ENCODE measurements at places on chromosomes 2 and 18.

GRCh38 chr18:50751947-50752346 is 67.9 kb downstream of the MRO start:
- no peak for DNase-seq

GRCh38 chr2:236972491-236973342 is 113.0 kb upstream of the COPS8 start:
- peak; percentile 61 for DNase-seq

DNA sequence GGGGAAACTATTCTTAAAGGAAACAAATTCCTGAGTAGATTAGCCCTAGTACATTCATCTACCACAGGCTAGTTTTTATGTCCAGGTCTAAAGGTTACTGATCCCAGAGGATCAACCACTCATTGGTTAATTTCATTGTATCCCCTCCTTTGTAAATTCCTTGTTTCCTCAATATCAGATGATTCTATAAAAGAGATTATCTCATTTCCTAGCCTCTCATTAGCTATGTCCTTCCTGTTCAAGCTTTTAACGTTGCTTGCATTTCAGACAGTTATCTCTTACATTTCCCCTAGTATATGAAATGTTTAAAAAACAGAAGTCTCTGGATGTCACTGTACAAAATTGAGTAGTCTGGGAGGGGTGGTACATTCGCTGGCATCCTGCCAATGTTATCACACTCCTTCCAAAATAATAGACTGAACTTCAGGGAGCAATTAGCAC is 24.2 kb upstream of the ARMC9 start:
- no peak for DNase-seq

DNA sequence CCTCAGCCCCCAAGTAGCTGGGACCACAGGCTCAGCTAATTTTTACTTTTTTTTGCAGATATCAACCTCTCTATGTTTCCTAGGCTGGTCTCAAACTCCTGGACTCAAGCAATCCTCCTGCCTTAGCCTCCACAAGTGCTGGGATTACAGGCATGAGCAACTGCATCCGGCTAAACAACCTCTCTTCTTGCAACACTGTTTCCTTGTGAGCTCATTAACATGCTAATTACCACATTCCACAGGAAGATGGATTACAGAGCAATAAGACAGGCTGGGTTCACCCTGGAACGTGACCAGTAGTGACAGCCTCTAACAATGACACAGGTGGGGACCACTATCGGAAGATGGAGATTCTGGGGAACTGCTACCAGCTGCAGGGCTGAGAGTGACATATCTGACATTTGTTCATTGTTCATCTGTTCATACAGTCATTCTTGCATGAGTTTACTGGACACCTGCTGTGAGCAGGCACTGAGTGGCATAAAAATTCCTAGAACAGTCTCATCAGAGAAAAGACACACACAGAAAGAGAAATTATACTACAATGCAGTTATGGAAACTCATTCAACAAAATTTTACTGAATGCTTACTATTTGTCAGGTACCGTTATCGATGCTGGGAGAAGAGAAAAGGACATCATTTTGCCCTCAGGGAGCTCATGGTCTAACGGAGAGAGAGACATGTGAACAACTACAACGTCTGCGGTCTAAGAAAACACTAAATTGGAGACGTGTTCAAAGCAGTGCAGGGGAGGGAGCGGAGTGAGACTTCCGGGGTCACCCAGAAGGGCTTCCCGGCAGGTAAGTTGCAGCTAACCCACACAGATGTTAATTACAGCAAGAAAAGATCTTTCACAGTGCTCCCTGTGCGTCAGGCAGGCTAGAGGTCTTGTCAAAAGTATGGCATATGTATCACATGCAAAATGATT is 37.6 kb downstream of the PROC start:
- DNase-seq = no peak

- DNase-seq = no peak
Observed at GRCh38 chr2:127640082-127641072, 5.6 kb upstream of the GPR17 start.

All from ecto neural progenitor cell (in vitro differentiated cells).